Tibial nerve (tissue), 4 donors: ENCODE measurements at places on chromosomes 3 and 15. TPM values are rescaled to one million over a fixed set of nuclear protein-coding genes. Genes with fewer than 3 reads are reported as not detected.

Gene GATA2
- 8.1 TPM for total RNA-seq

GRCh38 chr3:15924914-15925313, 127.1 kb upstream of the ANKRD28 start:
- no peaks in the 10 kb centered on the region for H3K4me1 ChIP-seq
- no peak overlapping the region for H3K4me3 ChIP-seq
- H3K27me3 ChIP-seq = no peaks in the 10 kb centered on the region
- DNase-seq = no peak

GRCh38 chr15:92545996-92546395, 109.6 kb downstream of the FAM174B start:
- DNase-seq = no peak
- no peak overlapping the region for H3K27ac ChIP-seq
- H3K4me3 ChIP-seq = no peak overlapping the region
- H3K4me1 ChIP-seq = no peaks in the 10 kb centered on the region
- H3K27me3 ChIP-seq = no peaks in the 10 kb centered on the region

GRCh38 chr15:93486407-93487117, 397.6 kb upstream of the RGMA start:
- no peak for DNase-seq
- no peak overlapping the region for H3K27ac ChIP-seq
- no peaks in the 10 kb centered on the region for H3K36me3 ChIP-seq
- no peak overlapping the region for H3K4me3 ChIP-seq
